Activated T-cell treated with anti-CD3 and anti-CD28 coated beads for 24 hours (primary cell): ENCODE measurements at places on chromosomes 4 and X.

- no peak for DNase-seq
These were observed 20.0 kb downstream of the PALLD start for GRCh38 chr4:168516841-168517240.

DNA sequence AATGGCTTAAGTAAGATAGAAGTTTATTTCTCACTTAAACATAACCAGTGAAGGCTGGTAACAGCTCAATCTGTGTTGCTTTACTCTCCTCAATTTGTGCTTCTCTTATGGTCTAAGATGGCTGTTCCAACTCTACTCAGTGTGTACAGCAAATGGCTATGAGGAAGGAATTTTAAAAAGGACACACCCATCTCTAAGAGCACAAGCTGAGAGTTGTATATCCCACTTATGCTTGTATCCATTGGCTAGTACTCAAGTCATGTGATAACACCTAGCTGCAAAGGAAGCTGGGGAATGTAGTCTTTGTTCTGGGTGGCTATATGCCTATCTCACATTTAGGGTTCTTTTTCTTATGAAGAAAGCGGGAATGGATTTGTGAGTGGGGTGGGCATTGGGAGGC, 63.3 kb downstream of the GPAT3 start:
- DNase-seq = no peak

- no peak for DNase-seq
These were observed 38.1 kb downstream of the AMOT start for GRCh38 chrX:112802541-112802940.

GRCh38 chr4:30728311-30728710, 8.1 kb downstream of the PCDH7 start:
- no peak for DNase-seq

- DNase-seq = no peak
These were observed 7.4 kb downstream of the ADRA2C start for GRCh38 chr4:3773552-3774001.

DNA sequence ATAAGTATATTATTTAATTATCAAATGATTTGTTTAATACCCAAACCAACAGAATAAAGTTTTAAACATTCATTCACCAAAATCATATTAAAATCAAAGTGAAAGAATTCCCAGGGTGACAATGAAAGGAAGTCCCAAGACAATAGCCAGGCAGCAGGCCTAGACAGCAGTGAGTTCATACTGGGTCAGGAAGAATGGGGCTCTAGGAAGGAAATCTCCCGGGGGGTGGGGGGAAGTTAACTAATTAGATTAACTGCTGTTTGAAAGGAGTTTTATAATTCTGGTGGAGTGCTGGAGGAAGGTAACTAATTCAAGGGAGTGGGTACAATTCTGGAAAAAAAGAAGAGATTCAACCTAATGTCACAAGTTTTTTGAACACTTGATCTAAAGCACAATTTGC, 104.1 kb downstream of the ZAR1 start:
- no peak for DNase-seq

- no peak for DNase-seq
These were observed 66.1 kb upstream of the ENPP6 start for GRCh38 chr4:184283659-184284335.

DNA sequence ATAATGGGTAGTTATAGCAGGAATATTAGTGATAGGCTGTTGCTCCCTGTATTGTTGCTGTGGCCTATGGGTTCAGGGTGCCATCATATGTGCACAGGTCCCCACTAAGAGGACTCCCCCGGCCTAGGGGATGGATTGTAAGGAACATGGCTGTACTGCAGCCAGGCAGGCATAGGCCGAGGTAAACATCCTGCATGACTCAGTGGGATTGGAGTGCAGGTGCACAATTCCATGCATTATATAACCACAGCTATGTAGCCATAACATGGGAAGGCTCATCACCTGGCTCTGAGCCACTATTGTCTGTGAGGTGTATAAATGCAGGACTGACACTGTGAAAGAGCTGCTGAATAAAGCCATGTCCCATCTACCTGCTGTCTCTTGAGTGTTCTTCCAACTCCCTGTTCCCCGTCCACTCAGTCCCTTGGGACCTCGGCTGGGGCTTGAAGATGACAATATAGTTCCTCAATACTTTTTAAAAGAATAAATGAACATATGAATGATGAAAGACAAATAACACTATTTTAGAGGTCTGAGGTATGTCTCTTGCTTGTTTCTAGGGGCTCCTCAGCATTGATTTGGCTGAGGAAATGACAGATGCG, 425.2 kb downstream of the IDS start:
- no peak for DNase-seq

GRCh38 chr4:108130955-108131354, 37.8 kb downstream of the LEF1 start:
- DNase-seq = no peak

GRCh38 chrX:93322110-93322509, 351.3 kb downstream of the NAP1L3 start:
- no peak for DNase-seq

GRCh38 chr4:67680581-67681222, 20.3 kb downstream of the UBA6 start:
- no peak for DNase-seq

- no peak for DNase-seq
These were observed 1080.9 kb upstream of the IGFBP7 start for GRCh38 chr4:58191109-58191508.

GRCh38 chr4:6788123-6788522, 5.6 kb downstream of the KIAA0232 start:
- no peak for DNase-seq

DNA sequence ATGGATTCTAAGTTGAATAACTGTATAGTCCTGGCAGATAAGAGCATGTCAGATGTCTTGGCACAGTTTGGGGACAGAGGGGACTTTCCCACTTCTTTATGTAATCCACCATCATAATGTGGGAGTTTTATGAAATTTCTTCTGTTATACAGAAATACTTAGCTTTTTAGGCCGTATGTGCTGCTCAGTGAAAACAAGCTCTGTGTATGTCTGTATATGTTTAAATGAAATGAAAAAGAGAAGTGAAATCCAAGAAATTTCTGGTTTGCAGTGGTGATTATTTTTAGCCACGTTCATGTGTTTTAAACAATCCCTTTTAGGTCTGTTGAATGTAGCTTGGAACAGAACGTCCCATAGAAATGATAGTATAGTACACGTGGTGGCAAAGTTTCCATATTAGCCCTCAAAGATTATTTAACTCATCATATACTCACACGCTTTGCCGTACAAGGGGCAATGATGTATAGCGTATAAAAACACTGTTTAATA, 41.0 kb downstream of the GAB1 start:
- DNase-seq = no peak

DNA sequence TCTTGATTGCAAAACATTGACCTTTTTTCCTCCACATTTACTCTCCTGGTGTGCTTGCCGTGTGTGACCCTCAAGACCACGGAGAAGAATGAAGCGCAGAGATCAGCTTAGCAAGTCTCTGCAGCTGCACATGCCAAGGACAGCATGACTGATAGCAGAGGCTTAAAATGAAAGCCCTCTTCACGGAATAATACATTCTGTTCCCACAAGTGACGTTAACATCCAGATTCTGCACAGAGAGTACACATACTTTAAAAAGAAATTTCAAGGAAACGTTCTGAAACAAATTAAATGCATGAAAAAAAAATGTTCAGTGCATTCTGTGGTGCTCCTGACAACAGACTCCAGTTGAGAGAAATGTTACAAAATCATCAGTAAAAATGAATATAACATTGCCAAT, 60.9 kb downstream of the SLC7A11 start:
- no peak for DNase-seq

DNA sequence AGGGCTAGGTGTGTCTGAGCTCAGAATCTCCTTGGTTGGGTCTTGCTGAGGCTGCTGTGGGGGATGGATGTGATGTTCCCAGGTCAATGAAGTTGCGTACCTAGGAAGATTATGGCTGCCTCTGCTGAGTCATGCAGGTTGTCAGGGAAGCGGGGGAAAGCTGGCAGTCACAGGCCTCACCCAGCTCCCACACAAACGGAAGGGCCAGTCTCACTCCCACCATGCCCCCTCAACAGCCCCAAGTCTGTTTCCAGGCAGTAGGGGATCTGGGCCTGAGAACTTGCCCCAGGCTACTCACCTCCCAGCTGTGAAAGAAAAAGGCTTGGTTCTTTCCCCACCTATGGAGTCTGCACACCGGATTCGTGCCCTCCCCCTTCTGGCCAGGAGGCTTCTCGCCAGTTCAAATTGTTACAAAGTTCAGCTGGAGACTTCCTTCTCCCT, 72.9 kb downstream of the WDR44 start:
- no peak for DNase-seq

DNA sequence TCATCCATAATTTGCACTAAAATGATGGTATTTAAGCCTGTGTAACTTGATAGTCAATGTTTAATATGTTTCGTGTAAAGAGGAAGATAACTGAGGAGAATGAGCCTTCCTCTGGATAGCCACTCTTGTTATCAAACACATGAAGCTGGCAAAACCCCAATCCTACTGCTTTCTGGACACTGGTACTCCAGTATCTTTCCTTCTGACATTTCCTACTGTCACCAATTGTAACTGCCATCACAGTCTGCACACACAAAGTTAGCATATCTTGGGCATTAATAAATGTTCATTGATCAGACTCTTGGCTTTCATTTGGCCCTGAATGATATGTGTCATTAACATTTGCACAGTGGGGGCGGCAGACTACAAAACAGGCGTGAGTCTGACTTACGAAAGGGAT, 419.1 kb downstream of the TMA16 start:
- DNase-seq = no peak

DNA sequence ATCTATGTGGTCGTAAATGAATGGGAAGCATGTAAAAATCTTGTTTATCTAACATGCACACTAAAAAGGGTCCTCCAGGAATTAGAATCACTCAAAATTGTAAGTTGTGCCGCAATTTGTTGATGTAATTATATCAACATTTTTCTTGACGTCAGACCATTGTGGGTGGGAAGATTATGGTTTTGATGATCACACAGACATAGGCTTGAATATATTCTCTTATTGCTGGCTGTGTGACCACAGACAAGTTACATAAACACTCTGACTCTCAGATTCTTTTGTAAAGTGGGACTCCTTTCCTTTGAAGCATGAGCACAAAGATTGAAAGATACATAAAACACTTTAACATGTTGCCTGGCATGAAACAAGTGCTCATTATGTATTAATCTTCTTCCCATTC, 51.5 kb downstream of the IL1RAPL1 start:
- DNase-seq = no peak

GRCh38 chrX:39766085-39766726, 331.6 kb downstream of the BCOR start:
- DNase-seq = peak; percentile 0

DNA sequence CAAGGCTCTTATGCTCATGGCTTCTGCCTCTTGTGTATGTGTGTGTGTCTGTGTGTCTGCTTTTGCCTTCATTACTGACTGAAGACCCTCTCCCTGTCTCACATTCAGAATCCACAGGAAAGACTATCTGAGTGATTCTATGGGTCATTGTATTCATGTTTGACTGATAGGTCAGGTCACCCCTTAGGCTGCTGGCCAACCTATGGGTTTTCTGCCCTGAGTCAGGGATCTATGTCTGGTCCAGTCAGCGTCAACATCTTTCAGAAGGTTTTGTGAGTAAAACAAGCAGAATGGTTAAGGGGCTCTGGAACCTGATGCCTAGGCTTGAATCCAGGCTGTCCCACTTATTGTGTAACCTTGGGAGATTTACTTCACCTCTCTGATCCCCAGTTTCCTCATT, 30.5 kb downstream of the NHSL2 start:
- no peak for DNase-seq
